Suppressor macrophage treated with lipopolysaccharide for 1 hour (primary cell): ENCODE measurements at places on chromosomes 5 and 9.

GRCh38 chr9:97615439-97616072, 17.6 kb downstream of the TSTD2 start:
- DNase-seq, result peak; percentile 81

- DNase-seq, result no peak
Measured at GRCh38 chr5:105529851-105530250, 1967.3 kb upstream of the NUDT12 start.

GRCh38 chr5:113269023-113269997, 165.5 kb downstream of the TSSK1B start:
- DNase-seq, result no peak

DNA sequence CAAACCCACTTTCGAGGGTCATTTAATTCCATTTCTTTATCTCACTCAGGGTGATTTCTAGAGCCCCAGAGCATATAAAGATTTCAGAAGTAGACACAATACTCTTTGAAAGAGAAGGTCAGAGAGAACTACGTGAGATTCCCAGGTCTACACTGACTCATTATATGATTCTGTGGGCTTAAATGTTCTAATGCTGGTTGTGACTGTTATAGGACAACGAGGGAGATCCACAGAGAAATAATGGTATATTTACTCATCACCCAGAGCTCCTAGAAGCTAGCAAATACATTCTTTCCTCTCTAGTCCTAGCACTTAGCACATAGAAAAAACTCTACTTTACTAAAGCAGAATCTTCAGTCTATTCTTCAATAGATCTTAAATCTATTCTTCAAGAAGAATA, 39.4 kb upstream of the GRAMD2B start:
- no peak for DNase-seq

- no peak for DNase-seq
Measured at GRCh38 chr9:82598241-82599039, 464.5 kb downstream of the RASEF start.

DNA sequence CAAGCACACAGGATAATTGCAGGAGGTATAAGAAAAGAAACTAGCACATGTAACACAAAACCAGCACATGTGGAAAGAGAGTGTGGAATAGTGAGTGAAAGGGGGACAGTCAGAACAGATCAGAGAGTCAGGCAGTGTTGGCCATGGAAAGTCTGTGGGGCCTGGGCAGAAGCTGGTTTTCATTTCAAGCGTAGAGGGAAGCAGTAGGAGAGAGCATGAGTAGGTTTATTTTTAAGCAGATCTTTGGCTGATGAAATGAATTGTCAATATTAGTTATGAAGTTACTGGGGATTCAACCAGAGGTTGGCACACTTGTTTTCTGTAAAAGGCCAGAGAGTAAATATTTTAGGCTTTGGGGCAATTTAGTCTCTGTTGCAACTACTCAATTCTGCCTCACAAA, 283.1 kb downstream of the SMARCA2 start:
- no peak for DNase-seq
